Activated CD8-positive, alpha-beta T cell treated with anti-CD3 and anti-CD28 coated beads for 36 hours (primary cell): ENCODE measurements at places on chromosomes 3 and 15. TPM values are rescaled to one million over a fixed set of nuclear protein-coding genes. Genes with fewer than 3 reads are reported as not detected.

DNA sequence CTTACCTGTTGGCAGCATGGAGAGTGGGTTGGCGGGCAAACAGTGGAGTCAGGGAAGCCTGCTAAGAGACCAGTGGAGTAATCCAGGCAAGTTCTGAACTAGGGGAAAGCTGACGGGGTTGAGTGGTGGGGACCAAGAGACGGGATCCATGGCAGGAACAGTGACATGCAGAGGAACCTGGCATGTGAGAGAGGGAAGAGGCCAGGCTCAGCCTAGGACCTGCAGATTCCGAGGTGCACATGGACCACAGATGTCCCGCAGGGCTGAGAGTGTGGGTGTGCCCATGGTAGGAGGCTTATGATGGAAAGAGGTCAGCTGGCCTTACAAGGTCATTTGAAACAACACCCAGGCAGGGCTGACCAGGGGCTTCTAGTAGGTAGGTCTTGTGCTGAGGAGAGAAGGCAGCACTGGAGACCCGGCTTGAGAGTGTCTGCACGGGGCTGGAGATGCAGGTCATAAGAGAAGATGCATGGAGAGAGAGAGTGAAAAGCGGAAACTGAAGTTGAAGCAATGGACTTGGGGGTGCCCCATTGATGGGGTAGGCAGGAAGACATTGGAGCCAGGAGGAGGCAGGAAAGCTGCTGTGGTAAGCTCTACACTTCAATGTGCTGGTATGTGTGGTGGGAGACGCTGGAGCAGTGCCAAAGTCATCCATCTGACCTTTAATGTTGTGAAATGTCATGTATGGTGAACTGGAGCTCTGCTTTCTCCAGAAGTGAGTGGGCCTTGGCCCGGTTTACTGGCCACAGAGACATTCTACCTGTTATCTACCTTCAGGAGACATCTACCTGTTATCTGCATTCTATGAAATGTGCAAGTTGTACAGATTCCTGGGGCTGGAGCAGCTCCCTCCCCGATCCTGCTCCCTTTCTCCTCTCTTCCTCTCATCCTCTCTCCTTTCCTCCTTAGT is 4.6 kb downstream of the SPSB4 start:
- DNase-seq: no peak

- DNase-seq: no peak
Measured at GRCh38 chr15:66879531-66880368, 177.7 kb downstream of the SMAD6 start.

- no peak for DNase-seq
Measured at GRCh38 chr15:98127586-98127985, 167.1 kb downstream of the ARRDC4 start.

- DNase-seq: no peak
Measured at GRCh38 chr3:73558727-73559075, 66.0 kb downstream of the PDZRN3 start.

The P3H2 gene
- not detected for total RNA-seq

The LCTL gene
- not detected for total RNA-seq
